Chondrocyte (in vitro differentiated cells): ENCODE measurements at places on chromosomes 7 and 10.

GRCh38 chr10:19332304-19332703 is 283.7 kb downstream of the MALRD1 start:
- DNase-seq = no peak

DNA sequence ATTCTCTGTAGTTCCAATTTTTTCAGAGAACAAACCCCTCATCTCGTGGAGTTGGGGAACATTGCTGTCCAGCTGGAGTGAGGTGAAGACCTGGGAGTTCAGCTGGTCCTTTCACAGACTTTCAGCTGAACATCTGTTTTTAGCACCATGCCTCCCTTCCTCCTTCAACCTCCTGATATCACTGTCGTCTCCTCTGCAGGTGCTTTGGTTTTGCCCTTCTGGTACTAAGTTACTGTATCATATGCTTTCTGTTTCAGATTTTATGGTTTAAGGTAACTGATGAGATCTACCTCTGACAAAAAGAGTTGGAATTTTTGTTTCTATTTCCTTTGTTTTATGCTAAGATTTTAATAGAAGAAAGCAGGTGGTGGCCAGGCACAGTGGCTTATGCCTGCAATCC is 102.9 kb downstream of the ZNF438 start:
- no peak for DNase-seq

DNA sequence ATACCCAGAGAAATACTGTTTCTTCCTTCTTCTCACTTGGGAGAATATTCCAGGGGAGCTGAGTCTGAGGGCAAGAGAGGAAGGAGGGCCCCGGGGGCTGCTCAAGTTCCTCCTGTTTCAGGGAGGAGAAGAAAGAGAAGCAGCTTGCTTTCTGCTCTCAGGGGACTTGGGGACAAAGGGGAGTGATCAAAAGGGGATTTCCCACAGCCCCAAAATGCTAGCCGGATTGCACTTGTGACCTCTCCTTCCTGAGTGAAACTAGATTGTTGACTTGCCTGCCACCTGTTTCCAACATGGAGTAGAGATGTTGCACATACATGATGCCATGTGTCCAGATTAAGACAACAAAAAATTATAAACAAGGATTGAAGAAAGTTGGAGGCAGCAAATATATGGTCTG is 28.7 kb upstream of the PDCD4 start:
- DNase-seq = no peak

GRCh38 chr7:32586291-32587221 is 91.3 kb downstream of the AVL9 start:
- DNase-seq = no peak

DNA sequence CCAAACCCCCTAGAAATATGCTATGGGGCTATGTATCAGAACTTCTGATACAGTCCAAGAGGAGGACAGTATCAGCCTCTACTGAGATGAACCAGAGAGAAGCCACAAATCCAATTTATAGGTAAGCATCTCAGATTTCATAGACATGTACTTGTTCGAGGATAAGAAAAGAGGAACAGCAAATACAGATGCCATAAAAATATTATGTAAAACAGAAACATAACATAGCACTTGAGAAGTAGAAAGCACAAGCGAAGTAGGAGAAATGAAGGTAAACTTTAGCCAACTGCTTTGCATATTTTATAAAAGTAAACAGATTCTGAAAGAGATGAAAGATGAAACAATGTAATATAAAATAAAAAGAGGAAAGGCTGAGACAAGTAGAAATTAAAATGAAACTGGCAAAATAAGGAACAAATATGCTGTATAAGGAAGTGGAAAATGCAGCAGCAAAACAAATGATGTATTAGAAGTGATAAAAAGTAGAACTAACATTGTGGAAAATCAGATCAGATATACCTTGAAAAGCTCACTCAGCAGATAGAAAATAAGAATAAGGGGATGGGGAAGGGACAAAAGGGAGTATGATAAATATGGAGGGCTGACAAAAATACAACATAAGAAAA is 135.1 kb downstream of the SKAP2 start:
- no peak for DNase-seq

DNA sequence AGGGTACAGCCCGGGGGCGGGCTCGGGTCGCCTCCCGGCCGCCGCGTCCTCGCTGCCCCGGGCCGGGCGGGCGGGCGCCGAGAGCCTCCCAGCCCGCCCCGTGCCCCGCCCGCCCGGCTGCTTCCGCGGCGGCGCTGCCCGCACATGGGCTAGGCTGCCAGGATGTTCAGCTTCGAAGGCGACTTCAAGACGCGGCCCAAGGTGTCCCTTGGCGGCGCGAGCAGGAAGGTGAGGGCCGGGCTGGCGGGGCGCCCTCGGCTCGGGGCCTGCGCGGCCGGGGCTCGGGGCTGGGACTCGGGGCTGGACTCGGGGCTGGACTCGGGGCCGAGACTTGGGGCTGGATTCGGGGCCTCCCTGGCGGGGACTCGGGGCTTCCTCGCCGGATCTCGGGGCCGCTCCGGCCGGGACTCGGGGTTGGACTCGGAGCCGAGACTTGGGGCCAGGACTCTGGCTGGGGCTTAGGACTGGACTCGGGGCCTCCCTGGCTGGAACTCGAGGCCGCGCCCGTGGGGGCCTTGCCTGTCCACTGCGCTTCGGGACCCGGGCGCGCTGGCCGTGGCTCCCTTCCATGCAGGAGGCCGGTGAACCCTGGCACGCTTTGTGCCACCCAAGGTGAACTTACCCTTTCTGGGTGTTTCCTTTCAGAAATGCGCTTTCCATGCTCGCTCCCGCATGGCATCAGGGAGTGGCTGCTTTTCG is 534 bp downstream of the UBE3C start:
- DNase-seq = no peak

- DNase-seq = no peak
These were observed 181.8 kb downstream of the GLI3 start for GRCh38 chr7:42055171-42055570.

DNA sequence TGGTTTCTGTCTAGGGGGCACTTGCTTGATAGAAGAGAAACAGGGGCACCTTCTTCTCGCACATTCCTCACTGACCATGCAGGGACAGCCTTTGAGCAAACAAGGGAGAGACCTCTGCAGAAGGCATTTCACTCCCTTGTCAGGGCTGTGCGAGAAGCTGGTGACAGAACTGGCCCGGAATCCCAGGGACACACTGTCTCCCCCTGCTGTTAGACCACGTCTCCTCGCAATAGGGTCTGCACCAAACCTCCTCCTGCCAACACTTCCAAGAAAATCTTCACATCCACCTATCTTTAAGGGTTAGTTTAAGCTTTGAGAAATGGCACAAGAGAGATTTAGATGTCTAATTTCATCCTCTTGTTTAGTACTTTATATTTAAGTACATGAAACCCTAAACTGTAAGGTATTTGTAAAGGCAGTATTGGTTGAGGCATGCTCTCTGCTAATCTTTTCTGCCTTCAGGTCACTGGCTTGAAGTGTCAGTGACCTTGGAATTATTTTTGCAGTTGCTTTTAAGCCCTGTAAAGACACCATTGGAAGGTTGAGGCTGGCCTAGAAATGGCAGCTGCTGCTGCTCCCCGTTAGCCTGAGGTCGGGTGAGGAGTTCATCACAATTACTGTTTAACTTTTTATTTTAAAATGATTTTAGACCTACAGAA is 37.0 kb downstream of the RBM20 start:
- DNase-seq = no peak

DNA sequence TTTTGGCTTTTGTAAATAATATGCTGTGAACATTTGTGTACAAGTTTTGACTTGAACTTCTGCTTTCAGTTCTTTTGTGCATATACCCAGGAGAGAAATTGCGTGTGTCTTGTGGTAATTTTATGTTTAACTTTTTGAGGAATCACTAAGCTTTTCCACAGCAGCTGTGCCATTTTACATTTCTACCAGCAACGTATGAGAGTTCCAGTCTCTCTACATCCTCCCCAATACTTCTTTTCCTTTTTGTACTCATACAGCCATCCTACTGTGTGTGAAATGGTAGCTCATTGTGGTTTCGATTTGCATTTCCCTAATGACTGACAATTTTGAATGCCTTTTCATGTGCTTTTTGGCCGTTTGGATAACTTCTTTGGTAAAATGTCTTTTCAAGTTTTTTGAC is 66.3 kb upstream of the INHBA start:
- no peak for DNase-seq

DNA sequence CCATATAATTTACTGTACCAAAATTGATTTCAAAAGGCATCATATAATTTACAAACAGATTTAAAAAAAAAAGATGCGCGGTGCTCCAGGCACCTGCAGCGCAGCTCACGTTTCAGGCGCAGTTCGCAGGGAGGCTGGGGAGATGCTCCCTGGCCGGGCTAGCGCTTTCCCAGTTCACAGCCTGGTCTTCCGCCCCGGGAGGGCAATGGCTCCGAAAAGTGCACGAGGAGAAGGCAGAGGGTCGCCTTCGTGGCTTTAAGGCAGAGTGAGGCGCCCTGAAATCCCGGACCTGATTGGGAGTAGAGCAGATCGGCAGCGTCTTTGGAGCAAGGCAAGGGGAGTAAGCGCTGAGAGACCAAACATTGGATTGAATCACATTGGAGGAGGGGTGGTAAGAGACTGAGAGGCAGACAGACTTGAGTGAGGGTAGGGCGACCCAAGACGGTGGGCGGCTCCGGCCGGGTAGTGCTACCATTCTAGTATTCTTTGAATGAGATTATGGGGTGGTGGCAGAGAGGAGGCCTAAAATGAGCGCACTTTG is 1.5 kb downstream of the NEUROG3 start:
- DNase-seq = no peak

DNA sequence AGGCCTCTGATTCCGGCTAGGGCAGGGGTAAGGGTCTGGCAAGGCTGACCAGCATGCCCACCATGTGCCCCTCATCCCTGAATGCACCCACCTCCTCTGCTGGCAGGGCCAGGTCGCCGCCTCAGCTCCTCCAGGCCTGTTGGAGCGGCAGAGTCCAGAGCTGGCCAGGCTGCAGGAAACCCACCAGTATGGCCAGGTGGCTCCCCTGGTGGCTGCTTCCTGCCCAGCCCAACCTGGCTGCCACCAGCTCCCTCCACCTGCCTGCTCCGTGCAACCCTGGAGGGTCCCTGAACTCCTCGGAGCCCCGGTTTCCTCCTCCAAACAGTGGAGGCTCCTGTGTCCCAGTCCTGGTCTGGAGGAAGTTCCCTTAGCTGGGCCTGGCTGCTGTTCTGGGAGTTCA is 39.6 kb downstream of the MICALL2 start:
- peak; percentile 77 for DNase-seq

- DNase-seq = no peak
These were observed 18.5 kb downstream of the BICC1 start for GRCh38 chr10:58531084-58531695.

GRCh38 chr10:54081950-54082349 is 719.1 kb downstream of the PCDH15 start:
- no peak for DNase-seq

GRCh38 chr7:45699015-45699309 is 124.8 kb downstream of the ADCY1 start:
- no peak for DNase-seq

GRCh38 chr10:80655898-80656297 is 118.2 kb downstream of the SH2D4B start:
- DNase-seq = no peak

GRCh38 chr7:37117292-37117691 is 331.4 kb downstream of the ELMO1 start:
- no peak for DNase-seq

GRCh38 chr10:101595591-101596433 is 7.7 kb downstream of the DPCD start:
- DNase-seq = no peak

DNA sequence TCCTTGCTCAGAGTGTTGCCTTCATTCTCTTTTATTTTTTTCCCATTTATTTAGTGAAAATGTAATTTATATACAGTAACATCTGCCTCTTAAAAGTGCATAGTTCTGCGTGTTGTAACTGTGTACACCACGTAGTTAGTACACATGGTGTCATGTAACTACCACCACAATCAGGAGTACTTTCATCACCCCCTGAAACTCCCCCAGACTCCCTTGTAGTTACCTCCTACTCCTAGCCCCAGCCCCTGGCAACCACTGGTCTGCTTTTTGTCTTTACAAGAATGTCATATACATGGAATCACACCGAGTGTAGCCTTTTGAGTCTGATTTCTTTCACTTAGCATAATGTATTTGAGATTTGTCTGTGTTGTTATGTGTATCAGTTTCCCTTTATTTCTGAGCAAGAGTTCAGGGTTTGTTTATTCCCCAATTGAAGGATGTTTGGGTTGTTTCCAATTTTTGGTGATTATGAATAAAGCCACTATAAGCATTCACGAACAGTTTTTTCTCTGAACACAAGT is 50.6 kb downstream of the GRK5 start:
- DNase-seq = peak; percentile 40

DNA sequence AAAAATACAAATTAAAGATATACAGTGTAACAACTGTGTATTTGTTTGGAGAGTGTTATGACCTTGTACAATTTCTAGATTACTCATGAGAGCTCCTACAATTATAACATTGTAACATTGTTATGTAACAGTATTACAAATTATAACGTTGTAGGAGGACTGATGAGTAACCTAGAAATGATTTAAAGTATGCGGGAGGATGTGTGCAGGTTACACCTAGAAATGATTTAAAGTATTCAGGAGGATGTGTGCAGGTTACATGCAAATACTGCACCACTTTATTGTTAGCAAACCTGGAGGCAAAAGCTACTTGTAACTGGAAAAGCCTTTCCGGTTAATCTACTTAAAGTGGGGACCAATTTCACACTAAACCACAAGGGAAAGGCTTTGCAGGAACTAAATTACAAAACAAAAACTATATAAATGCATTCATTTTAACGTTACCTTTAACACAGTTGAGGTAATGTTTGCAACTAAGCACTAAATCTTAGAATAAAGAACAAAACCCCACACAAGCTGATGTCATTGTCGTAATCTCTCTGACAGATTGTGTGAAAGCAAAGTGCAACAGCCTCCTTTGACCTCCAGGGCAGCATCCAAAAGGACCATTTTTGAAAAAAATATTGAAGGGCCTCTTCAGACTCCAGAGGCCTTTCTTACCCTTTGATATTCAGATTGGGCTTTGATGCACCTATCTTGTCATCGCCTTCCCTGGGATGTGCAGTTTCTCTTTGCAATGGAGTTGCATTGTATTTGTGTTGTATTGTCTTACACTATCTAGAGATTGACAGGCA is 522.1 kb upstream of the FOXK1 start:
- DNase-seq = no peak

GRCh38 chr7:2253021-2253420 is 11.0 kb downstream of the NUDT1 start:
- no peak for DNase-seq

DNA sequence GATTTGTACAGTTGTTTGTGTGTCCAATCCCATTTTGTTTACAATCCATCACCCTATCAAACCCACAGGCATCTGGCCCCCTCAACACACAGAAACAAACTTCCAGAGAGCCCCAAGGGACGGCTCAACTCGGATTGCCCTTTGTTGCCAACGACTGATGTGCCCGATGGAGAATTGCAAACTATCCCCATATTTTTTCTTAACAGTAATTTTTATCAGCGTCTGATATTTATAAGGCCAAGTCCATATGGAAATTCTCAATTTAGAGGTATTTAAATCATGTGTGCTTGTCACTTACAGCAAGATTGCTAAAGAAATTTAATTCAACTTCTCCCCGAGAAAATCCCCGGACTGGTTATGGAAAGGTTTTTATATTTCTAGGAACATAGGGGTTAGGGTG is 113.9 kb upstream of the NPS start:
- DNase-seq = no peak
